ENCODE measurements at places on chromosomes 12 and 14.

GRCh38 chr14:69247676-69248440 lies 12.1 kb upstream of the GALNT16 start:
- no peak for DNase-seq

- DNase-seq = no peak
Observed at GRCh38 chr12:85559127-85559526, 277.1 kb downstream of the RASSF9 start.

GRCh38 chr14:92578511-92578910 lies 64.9 kb downstream of the RIN3 start:
- no peak for DNase-seq

GRCh38 chr12:62401631-62402030 lies 65.0 kb upstream of the MON2 start:
- no peak for DNase-seq

DNA sequence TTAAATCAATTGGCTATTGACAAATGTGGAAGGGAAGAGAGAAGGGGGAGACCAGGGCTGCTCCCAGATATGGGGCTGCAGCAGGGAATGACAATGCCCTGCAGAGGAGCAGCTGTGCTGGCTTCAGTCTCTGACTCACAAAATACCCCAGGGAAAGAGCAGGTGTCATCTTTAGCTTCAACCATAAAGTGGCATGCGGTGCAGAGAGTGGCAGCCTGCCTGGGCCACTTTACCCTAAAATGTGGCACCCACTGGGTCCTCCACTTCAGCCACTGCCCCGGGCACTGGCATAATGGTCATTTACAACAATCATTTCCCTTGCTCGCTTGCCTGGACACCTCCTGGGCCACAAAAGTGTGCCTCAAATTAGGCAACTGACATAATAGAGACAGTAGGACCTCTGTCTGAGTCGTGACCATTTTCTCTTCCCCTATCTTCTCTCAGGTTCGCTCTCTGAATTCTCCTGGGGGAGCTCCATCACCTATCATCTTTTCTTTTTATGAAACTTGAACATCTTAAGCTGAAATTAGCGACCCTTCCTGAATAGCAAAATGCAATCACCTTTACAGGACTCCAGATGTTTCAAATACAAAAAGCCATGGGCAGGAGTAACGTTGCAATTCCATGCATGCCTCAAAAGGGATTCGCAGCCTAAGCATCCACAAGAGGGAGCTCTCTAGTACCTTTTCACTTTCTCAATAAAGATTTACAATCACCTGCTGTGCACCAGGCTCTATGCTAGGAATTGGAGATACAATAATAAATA lies 179.9 kb upstream of the ATF7IP start:
- DNase-seq = no peak

DNA sequence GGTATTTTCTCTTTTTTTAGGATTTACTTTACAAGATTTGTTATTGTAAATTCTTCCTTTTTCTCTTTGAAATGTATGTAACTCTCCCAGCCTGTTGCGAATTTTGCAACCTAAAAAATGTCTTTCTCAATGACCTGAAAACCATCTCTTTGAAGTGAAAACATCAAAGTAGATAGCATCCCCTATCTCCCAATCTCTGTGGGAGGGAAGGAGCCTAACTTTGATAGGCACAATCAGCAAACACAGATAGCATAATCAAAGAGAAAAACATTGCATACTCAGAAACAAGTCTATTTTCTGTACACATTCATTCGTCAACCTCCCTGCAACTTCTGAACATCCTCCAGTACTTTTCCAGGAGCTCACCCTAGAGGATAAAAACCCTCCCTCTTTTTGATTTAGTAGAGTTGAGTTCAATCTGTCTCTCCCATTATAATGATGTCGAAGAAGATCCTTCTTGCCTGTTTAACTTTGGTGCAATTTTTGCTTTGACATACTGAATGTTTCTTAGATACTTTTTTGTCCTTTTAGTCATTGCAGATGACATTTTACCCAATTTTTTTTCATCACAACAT lies 849.2 kb upstream of the LRFN5 start:
- DNase-seq = no peak

All from cortex of kidney (tissue), 1 donor.